Stimulated activated CD8-positive, alpha-beta memory T cell treated with anti-CD3 and anti-CD28 coated beads, Interleukin-2, amount 100 ng/mL, for 1 hour (primary cell): ENCODE measurements at places on chromosomes 4 and X.

DNA sequence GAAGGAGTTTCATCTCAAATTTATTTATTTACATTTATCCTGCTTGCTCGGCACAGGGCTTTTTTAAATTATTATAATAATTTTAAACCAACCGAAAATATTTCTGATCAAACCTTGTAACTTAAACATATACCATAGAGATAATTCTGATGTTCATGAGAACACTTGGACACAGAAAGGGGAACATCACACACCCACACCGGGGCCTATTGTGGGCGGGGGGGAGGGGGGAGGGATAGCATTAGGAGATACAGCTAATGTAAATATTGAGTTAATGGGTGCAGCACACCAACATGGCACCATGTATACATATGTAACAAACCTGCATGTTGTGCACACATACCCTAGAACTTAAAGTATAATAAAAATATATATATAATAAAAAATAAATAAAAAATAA is 2.9 kb downstream of the ANXA5 start:
- no peak for DNase-seq

DNA sequence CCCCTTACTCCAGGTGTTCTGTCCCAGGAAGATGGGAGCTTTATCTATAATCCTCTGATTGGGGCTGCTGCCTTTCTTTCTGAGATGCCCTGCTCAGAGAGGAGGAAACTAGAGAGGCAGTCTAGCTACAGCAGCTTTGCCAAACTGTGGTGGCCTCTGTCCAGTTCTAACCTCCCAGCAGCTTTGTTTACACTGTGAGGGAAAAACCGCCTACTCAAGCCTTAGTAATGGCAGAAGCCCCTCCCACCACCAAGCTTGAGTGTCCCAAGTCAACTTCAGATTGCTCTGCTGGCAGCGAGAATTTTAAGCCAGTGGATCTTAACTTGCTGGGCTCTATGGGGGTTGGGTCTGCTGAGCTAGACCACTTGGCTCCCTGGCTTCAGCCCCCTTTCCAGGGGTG is 394.9 kb upstream of the PABPC5 start:
- DNase-seq, result no peak

GRCh38 chr4:14693728-14694127 is 308.6 kb upstream of the CPEB2 start:
- no peak for DNase-seq

- no peak for DNase-seq
These were observed 166.9 kb downstream of the ASMT start for GRCh38 chrX:1781766-1782165.

DNA sequence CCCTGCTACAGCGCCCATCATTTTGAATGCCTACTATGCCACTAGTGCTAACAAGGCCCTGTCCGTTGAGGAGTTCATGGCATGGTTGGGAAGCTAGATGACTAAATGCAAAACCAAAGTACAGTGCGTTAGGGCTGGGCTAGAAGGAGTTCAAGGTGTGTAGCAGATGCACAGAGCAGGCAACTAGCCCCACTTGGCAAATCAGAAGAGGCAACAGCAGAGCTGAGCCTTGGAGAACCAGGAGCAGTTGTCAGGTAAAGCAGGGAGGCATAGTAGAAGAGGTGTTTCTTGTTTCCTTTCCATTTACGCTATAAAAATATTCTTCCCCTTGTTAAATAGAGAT is 146.6 kb upstream of the CPEB2 start:
- no peak for DNase-seq

- no peak for DNase-seq
These were observed 33.9 kb upstream of the AFAP1 start for GRCh38 chr4:7973545-7973981.

DNA sequence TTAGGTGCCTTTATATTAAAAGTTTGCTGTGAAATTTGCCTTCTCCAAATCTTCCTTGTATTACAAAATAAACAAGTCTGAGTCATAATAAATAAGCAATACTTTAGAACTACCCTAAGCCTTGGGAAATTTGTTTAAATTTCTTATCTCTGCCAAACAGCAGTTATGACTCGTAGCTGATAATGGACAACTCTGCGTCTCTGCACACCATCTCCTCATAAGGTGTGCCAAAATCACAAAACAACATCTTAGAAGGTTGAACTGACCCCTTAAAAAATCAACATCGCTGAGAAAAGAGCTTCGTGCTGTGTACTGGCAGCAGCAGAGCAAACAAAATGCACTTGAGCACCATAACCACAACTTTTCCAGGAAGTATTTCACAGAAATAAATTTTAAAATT is 22.0 kb downstream of the OR13H1 start:
- DNase-seq, result no peak

DNA sequence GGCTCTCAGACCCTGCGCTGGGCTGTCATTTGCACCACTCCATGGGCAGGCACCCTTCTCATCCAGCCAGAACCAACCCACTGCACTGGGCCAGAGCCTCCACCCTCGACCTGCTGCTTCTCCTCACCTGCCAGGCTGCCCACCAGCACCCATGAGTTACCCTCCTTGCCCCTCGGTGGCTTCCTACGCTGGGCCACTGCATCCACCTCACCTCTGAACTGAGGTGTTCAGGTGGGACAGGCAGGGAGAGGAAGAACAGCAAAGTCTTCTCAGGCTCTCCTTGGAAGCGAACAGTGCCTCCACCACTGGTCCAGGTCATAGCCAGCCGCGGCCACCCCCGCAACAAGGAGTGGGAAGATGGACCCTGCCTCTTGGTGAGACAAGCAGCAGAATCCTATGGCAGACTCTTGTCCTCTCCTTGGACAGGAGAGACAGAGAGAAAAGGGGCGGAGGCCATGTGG is 32.4 kb upstream of the HMX1 start:
- DNase-seq, result no peak

GRCh38 chrX:49879656-49880277 is 483 bp downstream of the USP27X start:
- no peak for DNase-seq

DNA sequence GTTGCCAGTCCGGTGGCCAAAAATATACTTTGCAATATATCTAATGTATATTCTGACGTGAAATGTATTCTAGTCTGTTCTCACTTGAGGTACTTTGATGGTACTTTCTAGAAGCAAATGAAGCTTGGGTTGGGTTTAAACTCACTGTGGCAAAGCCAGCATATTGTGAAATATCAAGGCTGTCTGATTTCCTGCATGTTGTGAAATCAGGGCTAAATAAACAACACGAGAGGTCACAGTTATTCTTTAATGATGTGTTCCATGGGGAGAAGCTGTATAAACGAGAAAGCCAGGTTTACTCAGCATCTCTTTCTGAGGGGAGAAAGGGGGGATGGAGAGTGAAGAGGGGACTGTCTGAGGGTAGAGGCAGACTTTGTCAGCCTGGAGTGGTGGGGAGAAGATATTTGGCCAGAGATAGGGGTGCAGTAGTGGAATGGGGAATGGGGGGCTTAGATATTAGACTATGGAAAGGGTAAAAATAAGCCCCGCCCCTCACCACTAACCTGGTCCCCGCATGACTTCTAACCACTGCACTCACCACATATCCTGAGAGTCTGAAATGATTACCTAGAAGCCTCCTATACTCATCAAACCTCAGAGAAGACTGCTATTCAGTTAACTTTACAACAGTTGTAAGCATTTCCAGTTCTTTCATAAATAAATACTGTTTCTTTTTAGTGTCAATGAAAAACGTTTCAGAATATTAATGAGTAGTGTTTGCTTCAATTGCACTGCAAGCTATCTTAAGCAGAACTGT is 5.9 kb upstream of the SCARB2 start:
- no peak for DNase-seq
